ENCODE measurements at places on chromosomes 16 and 17.

- DNase-seq = no peak
Observed at GRCh38 chr17:28878981-28879380, 18.6 kb downstream of the FLOT2 start.

- no peak for DNase-seq
Observed at GRCh38 chr16:84610376-84610775, 7.5 kb downstream of the COTL1 start.

DNA sequence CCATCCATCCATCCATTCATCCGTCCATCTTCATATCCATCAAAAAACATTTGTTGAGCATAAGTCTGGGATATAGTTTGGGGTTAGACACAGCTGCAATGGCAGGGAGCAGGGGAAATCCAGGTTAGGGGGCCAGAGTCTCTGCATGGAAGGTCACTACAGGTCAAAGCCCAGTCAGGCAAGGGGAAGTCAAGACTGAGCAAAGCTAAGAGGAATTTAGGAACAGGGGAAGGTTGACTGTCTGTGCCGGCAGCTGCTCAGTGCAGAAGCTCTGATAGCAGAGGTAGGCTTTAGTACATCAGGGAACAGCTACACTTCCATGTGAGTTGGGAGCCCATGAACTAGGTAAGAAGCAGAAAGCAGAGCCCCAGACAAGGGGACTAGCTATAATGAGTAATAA is 68.1 kb downstream of the IRF8 start:
- no peak for DNase-seq

GRCh38 chr17:51908841-51909537 is 249.5 kb downstream of the CA10 start:
- DNase-seq = no peak

GRCh38 chr16:2773188-2773968 is 3.7 kb downstream of the ELOB start:
- DNase-seq = no peak

DNA sequence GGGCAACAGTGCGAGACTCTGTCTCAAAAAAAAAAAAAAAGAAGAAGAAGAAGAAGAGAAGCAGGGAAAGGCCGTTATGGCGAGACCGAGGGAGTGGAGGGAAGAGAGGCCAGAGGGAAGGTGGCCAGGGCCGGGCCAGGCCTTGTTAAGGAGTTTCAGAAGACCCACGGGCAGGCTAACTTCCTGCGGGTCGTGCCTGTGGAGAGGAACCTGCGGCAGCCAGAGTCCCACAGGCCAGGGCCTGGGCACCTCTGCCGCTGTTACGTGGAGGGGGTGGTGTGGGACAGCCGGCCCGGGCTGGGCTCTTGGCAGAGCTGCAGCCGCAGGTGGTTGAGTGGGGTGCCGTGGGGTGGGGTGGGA is 5.4 kb downstream of the WDR81 start:
- no peak for DNase-seq

- no peak for DNase-seq
Observed at GRCh38 chr16:16025214-16025968, 76.0 kb downstream of the ABCC1 start.

DNA sequence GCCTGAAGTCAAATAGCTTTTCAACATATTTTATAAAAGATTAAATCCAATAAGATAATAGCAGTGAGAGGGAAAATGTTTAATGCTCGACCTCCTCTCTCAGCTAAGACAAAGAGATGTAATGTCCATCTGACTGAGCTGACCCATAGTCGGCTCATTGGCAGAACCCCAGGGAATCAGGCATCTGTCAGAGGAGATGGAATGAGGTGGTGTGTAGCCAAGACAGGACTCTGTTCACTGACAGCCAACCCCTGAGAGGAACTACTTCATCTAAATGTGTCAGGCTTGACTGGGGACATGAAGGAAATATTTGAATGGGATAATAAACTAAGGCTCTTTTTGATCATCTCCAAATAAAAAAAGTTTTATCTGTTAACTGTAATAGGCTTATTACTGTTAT is 188.0 kb downstream of the CDH11 start:
- no peak for DNase-seq

DNA sequence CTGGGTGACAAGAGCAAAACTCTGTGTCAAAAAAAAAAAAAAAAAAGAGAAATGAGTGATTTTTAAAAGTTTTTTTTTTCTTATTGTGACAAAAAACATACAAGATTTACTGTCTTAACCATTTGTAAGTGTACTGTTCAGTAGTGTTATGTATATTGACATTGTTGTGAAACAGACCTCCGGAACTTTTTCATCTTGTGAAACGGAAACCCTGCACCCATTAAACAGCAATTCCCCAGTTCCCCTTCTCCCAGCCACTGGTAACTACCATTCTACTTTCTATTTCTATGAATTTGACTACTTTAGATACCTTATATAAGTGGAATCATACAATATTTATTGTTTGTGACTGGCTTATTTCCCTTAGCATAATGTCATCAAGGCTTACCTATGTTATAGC is 18.7 kb downstream of the DUS2 start:
- DNase-seq = peak; percentile 3

DNA sequence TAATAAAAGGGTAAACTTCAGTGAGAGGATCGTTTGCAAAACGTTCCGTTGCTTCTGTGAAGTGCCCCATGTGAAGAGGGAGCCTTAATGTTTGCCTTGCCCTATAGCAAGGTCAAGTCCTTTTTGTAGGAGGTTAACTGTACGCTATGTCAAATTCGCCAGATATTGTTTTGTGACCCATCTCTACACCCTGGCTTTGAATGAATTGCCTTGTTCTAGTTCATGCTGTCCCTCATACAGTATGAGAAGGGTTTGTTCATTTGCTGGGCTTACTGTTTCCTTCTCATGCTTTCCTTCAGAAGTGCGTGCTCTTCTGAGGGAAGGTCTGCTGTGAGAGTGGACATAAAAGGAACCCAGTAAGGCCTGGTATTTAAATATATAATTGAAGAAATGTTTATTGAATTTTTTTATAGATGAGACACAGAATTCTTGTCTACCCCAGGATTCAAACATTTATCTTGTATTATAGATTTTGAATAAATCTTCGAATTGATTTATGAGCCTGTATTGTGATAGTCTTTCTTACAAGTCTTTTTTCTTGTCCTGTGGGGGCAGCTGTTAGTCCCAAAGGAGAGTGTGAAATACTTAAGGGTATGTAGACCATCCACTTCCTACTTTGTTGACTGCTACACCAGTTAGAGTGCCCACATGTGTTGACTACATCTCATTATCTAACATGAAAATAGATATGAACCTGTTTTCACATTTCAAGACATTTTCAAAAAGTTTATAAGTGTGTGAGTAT is 1.7 kb downstream of the MAP3K3 start:
- DNase-seq = no peak

- no peak for DNase-seq
Observed at GRCh38 chr17:36546418-36547093, 1.8 kb downstream of the GGNBP2 start.

- DNase-seq = peak; percentile 80
Observed at GRCh38 chr16:86783636-86784626, 205.6 kb downstream of the FOXL1 start.

DNA sequence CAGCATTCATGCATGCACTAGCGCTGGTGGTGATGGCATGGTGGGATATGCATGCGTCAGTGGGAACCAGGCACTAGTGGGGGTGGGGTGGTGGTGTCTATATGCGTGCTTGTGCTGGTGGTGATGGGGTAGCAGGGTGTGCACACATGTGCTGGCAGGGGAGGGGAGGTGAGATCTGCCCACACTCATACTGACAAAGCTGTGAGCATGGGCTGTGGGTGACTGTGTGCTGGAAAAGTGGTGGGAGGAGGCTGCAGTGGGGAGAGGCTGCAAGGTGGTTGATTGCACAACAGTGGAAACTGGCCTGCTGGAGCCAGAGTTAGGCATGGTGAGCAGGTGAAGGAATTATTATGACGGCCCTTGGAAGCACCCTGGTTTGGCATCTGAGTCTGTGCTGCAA is 31.3 kb upstream of the TEKT1 start:
- DNase-seq = no peak

DNA sequence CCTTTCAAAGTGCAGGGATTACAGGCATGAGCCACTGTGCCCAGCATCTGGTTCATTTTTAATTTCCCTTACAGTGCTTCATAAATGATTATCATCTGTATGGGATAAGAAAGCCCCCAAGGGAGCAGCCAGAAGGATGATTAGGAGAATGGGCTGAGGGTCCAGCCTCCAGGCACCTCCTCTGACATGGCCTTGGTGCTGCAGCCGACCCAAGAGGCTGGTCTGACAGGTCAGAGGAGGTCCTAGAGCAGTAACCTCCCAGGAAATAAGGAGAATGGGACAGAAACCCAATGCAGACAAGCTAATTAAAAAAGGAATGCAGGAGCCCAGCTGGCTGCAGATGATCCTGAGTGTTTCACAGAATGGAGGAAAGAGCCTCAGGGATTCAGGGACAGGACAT is 29.0 kb downstream of the MRC2 start:
- DNase-seq = peak; percentile 10

DNA sequence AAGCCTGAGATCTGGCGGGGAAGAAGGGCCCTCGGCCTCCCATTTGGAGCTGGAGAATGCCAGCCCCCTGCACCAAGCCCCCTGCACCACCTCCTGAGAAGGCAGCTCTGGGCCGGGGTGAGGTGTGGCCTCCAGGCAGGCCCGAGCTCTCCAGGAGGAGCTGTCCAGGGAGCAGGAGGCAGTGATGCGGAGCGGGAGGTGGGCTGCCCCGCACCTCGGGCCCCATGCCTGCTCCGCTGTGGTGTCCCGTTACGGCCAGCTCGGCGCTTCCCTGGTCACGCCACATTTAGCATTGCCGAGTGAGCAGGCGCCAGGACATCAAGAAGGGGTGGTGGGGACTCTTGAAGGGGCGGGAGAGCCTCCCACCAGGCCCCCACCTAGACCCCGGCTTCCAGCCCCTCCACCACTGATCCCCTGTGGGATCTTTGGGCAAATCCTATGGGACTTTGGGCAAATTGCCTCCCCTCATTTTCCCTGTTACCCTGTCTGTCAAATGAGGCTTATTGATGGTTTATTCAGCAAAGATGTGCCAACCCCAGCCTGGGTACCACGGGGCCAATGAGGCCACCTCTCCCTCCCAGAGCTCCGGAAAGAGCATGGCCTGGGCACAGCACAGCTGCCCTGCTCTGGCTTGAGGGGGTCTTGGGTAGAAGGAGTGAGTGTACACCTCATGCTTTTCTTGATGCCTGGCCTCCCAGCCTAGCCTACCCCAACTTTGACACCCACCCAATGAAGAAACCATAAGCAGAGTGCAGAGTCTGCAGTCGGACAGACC is 15.3 kb downstream of the FOXN1 start:
- DNase-seq = no peak

DNA sequence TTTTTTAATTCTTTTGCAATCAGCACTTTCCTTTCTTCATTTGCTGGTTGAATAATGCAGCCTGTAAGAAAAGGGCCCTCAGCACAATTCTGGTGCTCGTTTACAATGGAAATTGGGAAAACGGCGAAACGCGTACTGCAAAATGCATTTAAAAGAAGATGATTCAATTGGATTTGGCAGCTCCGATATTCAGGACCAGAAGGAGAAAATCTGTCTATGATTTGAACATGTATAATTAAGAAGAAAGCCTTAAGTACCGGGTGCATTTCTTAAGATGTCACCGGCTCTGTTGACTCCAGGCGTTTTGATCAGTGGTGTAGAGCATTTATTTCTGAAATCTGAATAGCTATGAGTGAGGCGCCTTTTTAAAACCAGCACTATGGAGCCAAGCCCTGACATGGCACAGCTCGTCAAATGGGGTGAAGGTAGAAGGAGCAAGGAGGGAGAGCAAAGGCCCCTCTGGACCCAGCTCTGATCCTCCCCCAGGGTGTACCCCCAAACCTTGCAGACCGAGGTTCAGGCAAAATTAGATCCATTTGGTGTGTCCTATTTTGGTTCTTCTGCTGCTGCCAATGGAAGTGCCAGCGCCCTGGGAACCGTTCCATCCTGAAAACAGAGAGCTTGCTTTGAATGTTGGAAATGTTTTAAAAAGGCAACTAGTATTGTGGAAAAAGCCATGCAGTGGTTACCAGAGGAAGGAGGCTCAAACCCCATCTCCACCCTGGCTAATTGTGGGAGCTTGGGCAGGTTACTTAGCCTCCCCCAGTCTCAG is 161.4 kb upstream of the RPL38 start:
- DNase-seq = no peak

DNA sequence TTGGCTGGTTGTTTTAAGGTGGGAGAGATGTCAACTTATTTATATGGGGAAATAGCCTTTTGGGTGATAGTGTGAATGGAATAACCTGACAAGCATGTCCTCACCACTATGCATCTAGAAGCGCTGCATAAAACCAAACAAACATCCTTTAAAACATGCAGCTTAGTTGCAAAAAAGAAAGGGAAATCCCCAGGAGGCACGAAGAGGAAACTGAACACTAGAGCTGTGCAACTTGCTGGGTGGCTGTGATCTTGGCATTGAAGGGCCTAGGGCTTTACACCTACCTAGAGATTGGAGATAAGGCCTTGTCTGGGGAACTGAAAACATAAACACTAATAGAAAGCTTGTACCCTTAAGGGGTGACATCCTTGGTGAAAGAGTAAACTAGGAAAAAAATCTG is 7.3 kb downstream of the C16orf54 start:
- no peak for DNase-seq

- DNase-seq = peak; percentile 62
Observed at GRCh38 chr17:63998721-63999679, 849 bp downstream of the PRR29 start.

DNA sequence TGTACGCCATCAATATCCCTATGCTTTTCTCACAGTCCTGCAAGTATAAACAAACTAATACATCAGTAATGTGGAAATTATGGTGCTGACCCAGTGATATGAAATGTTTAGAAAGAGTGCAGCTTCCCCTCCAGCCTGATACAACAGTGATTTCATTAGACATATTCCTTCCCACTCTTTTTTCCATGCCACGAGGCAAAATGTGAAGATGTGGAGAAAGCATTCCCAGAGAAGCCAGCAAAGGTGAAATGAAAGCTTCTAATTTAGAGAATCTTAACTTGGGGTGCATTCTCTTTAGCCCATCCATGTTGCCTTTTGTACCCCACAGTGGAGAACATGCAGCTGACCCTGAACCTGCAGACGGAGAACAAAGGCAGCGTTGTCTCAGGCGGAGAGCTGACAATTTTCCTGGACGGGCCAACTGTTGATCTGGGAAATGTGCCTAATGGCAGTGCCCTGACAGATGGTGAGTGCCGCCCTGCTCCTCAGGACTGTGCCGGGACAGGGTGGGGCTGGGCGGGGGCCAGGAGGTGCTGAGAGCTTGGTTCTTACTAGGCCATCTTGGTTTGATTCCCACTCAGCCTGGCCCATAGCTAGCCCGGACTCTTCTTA is 77.8 kb downstream of the WWP2 start:
- no peak for DNase-seq

- no peak for DNase-seq
Observed at GRCh38 chr17:71553381-71553780, 567.4 kb upstream of the SOX9 start.

- DNase-seq = no peak
Observed at GRCh38 chr16:1427473-1428461, 3.1 kb upstream of the PERCC1 start.

DNA sequence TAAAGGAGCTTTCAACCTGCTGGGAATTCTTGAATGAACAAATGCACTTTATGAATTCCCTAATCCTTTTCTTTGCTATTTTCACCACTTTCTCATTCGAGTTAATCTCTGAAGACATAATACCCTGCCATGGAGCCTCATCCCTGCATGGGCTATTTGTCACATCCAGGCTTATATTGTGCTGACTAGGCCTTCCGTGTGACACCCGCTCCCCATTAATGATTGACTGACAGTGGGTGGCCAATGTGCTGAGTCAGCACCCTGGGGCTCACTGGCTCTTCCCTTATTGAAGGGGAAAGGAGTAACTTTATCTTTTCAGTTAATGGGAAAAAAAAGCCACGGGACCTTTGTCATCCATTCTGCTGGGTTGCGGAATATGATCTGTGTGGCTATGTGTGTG is 1024.8 kb upstream of the EEF2KMT start:
- no peak for DNase-seq

All from sigmoid colon (tissue), 7 donors.